ENCODE measurements at places on chromosomes 3 and 15. TPM values are rescaled to one million over a fixed set of nuclear protein-coding genes. Genes with fewer than 3 reads are reported as not detected.

The ISG20 gene
- 5.1 TPM for total RNA-seq

The GPR27 gene
- 5.1 TPM for total RNA-seq

The PAK6 gene
- total RNA-seq, result 2.5 TPM

The RASGRF1 gene
- total RNA-seq, result 0.31 TPM

The GPR15 gene
- total RNA-seq, result not detected

The AGTR1 gene
- 2.2 TPM for total RNA-seq

The CMTM8 gene
- 3.4 TPM for total RNA-seq

The ATP13A5 gene
- total RNA-seq, result 0.31 TPM

The SLC2A2 gene
- total RNA-seq, result not detected

The CCNB2 gene
- total RNA-seq, result 13.8 TPM

The ADGRG7 gene
- not detected for total RNA-seq

The GPR62 gene
- 0.41 TPM for total RNA-seq

The KLHDC8B gene
- 73.4 TPM for total RNA-seq

The RLBP1 gene
- not detected for total RNA-seq

The HYKK gene
- 6.9 TPM for total RNA-seq

The IGSF10 gene
- total RNA-seq, result 15.3 TPM

The XCR1 gene
- total RNA-seq, result not detected

The ZIC4 gene
- total RNA-seq, result 1.0 TPM

The GAP43 gene
- total RNA-seq, result 4.7 TPM

The C2CD4A gene
- not detected for total RNA-seq

The GP5 gene
- total RNA-seq, result 0.21 TPM

The GOLGA6L7 gene
- total RNA-seq, result not detected

Measured in tongue (tissue), 3 donors.